ENCODE measurements at places on chromosomes 2 and 18.

- no peak for DNase-seq
Measured at GRCh38 chr18:2212598-2213205, 358.6 kb downstream of the METTL4 start.

- DNase-seq: no peak
Measured at GRCh38 chr2:103138123-103138901, 376.5 kb downstream of the TMEM182 start.

GRCh38 chr2:2107141-2107540 is 223.9 kb downstream of the MYT1L start:
- DNase-seq: no peak

DNA sequence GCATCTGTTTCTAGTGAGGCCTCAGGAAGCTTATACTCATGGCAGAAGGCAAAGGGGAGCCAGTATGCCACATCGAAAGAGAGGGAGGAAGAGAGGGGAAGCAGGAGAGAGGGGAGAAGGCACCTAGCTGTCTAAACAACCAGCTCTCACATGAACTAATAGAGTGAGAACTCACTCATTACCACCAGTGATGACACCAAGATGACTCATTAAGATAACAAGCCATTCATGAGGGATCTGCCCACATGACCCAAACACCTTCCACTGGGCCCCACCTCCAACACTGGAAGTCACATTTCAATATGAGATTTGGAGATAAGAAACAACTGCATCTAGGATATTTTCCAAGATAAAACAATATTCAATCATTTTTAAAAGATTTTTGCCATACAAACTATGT is 753.9 kb upstream of the ZEB2 start:
- DNase-seq: no peak

GRCh38 chr2:229910832-229911412 is 10.9 kb downstream of the TRIP12 start:
- DNase-seq: no peak

- peak; percentile 23 for DNase-seq
Measured at GRCh38 chr2:25698752-25699151, 25.4 kb upstream of the DTNB start.

DNA sequence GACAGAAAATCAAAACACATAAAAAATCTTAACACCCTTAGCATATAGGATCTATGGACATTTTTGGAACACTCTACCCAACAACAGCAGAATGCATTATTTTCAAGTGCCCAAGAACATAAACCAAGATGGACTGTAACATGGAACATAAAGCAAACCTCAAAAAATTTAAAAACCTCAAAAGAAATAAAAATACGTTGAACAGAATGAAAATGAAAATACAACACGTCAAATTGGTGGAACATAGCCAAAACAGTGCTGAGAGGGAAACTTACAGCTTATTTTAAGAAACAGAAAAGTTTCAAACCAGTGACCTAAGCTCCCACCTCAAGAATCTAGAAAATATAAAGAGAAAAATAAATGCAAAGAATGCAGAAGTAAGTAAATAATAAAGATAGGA is 58.3 kb upstream of the BCL2L11 start:
- DNase-seq: no peak

- no peak for DNase-seq
Measured at GRCh38 chr2:72925328-72925943, 8.1 kb downstream of the EMX1 start.

DNA sequence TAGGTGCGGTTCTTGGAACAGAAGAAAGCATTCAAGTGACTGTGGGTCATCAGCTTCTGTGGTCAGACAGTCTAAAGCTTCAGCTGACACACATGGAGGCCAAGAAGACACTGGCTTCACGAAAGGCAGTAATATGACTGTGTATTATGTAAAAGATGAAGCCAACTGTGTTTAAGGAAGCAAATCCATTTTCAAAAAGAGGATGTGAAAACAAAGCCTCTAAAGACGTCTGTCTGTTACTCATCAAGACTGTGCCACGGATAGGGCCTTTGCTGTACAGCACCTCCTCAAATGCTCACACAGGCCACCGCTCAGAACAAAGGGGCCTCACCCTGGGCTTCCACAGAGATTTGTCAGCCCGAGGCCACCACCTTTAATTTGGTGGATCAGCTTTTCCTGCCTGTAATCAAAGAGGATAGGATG is 21.1 kb upstream of the TMEM163 start:
- DNase-seq: no peak

DNA sequence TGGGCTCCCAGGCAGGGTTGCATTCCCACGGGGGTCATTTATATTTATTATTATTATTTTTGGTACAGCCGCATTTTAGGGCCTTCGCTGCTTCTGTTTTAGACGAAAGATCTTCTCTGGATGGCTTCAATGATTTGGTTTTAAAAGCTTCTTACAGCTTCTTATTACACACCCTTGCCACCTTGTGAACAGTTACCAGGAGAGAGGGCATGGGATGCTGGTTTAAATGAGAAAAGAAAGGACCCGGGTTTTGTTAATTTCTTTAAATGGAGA is 1.7 kb downstream of the SH3RF3 start:
- DNase-seq: no peak

DNA sequence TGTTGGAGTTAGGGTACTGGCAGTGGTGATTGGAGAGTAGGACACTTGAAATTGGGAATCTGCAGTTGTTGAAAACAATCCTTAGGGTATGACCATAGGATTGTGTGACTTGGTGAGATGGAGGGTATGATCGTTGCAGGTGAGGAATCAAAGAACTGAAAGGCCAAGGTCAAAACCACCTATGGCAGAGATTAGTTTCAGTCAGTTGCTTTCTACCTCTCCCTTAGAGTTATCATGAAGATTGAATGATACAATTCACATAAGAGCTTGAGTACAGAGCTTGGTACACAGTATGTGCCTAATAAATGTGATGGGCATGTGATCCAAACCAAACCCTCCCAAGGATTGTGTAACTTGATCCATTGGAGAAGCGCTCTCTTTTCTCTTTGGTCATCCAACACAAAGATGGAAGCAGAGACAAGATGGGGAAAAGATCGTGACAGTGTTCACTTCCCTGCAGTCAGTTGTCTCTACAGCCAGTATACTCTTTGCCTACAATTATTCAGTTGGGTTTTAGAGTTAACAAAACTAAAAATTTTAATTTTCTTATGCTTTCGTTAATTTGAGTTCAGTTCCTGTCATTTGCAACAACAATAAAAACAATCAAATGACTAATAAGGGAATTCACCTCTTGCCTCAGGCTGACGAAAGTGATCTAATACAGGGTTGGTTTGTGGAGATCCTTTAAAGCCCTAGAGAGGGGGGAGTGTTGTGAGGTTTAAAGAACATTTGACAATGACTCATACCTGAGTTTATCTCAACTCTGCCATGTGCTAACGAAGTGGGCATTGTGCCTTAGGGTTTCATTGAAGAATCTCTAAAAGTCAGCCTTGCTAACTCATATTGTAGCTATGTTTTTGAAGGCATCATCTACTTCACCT is 14.8 kb upstream of the SMAD2 start:
- DNase-seq: peak; percentile 51

DNA sequence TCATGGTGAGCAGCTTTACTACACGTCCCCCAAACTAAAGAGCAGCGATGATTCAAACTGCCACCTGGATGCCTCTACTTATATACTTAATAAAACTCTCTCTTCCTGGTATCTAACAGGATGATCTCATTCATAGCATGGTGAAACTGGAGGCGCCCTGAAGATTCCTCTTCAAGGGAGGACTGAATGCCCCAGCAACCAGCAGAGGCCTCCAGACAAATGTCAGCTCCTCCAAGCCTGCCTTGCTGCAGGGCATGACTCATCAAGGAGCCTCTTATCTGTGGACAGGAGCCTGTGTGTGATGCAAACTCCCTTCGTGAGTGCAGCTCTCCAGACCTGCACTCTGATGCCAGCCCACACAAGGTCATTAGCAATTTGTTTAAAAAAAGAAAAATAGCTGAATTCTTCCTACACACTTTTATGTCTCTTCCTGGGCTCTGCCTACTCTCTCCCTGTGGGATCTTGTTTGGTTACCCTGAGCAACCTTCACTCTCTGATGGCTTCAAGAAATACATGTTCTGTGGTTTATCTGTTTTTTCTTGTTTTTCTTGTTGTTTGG is 30.2 kb downstream of the LONRF2 start:
- DNase-seq: peak; percentile 85

DNA sequence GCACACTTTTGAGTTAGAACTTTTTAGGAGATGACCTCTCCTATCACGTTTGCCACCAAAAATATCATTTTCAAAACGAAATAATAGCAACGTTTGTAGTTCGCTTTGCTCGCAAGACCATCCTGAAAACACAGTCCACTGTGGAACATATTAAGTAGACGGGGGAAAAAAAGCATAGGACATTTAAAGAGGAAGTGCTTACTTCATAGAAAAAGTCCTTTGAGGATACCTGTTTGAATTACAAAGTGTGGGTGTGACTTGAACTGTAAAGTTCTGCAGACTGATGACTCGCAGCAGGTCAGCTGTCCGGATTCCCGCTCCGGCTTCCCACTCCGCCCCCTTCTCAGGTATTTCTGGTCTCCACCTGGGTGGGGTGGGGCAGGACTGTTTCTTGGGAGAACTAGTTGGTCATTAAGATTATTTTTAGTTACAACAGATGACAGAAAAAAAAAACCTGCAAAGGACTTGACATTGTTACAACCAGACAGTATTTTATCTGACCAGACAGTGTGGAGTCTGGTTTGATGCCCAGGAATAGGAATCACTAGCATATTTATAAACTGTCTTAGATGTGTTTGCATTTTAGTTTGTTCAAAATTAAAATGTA is 13.3 kb downstream of the CNOT11 start:
- no peak for DNase-seq

- no peak for DNase-seq
Measured at GRCh38 chr2:178191004-178191508, 3.3 kb upstream of the OSBPL6 start.

GRCh38 chr2:172230889-172231401 is 128.2 kb upstream of the DLX2 start:
- DNase-seq: peak; percentile 34

DNA sequence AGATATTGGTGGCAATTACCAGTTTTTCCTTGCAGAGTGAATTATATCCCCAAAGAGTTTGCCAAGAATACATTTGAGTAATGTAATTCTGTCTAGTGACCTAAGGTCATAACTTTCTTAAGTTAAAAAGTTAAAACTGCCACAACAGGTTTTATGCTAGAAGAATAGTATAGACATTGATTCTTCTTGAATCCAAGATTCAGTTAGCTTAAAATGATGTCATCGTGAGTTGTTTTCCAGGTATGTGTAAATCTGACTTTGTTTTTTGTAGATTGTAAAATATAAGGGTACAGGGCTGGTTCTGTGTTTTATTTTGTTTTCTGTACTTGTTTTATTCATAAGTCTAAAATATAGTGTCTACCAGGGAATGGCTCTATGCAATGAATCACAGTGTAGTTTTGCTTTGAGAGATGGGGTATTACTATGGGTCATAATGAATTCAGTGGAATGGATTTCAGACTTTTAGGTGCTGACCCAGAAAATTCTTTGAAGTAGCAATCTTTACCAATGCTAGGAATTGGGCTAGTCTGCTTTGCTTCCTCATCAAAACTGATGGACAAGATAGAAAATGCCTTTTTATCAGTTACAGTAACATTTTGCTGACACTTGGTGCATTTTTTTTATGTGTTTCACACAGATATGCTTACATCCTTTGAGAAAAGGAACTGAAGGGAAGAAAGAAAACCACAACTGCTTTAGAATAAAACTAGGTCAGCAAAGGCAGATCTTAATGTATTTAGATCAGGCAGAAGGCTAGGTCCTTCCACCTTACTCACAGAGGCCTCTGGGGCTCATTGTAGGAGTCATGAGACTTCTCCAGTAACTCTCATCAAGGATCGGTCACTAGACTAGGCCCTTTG is 20.8 kb upstream of the MGAT5 start:
- DNase-seq: peak; percentile 26

DNA sequence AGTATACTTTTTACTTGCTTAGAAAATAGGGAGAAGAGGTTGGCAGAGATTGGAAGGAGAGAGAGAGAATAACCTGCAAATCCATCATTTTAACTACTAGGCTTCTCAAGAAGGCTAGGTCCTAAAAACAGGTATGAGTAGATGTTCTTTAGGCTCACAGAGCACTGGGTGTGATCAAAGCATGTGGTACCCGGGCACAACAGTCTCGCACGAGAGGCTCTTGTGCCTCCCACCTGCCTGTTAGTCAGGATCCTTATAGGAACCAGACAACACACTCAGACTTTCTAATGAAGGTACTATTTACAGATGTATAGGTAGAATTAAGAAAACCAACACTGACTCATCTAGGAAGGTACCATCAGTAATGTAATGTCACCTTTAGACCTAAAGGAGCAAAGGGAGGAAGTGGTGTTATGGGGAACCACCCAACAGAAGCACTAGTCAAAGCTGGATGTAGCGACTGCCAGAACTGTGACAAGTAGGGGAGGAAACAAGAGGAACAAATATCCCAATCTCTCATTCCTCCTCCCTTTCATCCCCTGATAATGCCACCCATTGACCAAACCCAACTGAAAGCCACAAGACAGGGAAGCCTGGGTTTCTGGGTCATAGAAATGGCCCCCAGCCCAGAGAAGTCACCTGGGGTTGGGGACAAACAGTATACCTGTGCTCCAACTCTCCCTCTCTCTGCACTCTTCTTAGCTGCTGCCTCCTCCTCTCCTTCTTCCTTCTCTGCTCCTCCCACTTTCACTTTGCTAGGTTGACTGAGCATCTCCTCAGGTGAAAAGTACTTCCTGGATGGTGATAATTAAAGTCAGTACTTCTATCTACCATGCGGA is 16.0 kb upstream of the MARCHF4 start:
- DNase-seq: no peak

DNA sequence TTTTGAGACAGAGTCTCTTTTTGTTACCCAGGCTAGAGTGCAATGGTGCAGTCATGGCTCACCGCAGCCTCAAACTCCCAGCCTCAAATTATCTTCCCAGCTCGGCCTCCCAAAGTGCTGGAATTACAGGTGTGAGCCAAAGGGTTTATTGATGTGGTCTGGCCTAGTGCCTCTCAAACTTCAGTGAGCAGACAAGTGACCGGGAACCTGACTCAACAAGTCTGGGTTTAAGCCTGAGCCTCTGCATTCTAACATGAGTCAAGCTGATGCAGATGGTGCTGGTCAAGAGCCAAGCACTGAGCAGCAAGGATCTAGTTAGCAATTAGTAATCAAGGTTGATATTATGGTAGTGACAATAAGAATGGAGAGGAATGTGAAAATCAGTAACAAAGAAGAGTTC is 21.3 kb downstream of the CDK15 start:
- peak; percentile 75 for DNase-seq

DNA sequence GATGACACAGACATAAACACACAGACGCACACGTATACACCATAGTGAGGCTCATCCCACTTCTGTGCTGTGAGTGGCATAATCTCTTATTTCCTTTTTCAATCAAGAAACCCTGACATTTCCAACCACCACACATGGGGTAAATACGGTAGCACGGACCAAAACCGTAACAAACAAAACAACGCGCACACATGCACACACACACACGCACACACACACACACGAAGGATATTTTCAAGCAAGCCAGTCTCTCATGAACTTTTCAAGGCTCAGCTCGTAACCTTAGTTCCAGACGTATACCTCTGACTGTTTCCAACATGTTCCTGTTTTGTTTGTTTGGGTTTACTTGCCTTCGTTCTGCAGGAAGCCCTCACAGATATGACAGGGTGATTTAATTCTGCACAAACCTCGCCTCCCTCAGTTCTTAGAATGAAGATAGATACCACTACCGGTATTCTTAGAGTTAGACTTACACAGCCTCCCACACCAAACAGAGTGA is 119.8 kb downstream of the BCL2 start:
- no peak for DNase-seq
